ENCODE measurements at places on chromosomes 1 and 21. TPM values are rescaled to one million over a fixed set of nuclear protein-coding genes. Genes with fewer than 3 reads are reported as not detected.

The S100A12 gene
- 1.8 TPM for polyA plus RNA-seq

The TMEM52 gene
- polyA plus RNA-seq, result 0.86 TPM

The PROK1 gene
- polyA plus RNA-seq, result 0.08 TPM

The KCNA2 gene
- polyA plus RNA-seq, result 0.49 TPM

The SLAMF9 gene
- polyA plus RNA-seq, result not detected

The MOB3C gene
- 12.4 TPM for polyA plus RNA-seq

The NCAM2 gene
- 7.6 TPM for polyA plus RNA-seq

- no peak for DNase-seq
Measured at GRCh38 chr1:8679395-8679800, 138.0 kb downstream of the RERE start.

- no peak for DNase-seq
Measured at GRCh38 chr1:67711158-67711854, 26.3 kb downstream of the GADD45A start.

DNA sequence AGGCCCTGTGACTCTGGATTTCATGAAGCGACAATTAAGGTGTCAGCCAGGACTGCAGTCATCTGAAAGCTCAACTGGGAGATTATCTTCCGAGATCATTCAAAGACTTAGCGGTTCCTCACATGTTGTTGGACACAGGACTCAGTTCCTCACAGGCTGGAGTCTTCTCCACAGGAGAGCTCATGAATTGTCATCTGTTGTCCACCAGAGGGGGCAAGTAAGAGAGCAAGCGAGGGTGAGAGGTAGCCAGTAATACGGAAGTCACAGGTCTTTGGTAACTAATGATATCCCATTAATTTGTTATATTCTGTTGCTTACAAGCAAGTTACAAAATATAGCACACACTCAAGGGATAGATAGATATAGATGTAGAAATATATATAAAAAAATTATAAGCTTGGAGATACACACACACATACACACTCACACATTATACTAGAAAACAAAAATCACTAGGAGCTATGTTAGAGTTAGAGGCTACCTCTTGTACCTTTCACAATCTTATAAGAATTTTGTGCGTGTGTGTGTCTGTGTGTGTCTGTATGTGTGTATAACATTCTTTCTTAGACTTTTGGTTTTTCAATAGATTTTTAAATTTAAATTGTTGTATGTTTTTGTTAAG is 1695.3 kb downstream of the BRINP3 start:
- no peak for DNase-seq

DNA sequence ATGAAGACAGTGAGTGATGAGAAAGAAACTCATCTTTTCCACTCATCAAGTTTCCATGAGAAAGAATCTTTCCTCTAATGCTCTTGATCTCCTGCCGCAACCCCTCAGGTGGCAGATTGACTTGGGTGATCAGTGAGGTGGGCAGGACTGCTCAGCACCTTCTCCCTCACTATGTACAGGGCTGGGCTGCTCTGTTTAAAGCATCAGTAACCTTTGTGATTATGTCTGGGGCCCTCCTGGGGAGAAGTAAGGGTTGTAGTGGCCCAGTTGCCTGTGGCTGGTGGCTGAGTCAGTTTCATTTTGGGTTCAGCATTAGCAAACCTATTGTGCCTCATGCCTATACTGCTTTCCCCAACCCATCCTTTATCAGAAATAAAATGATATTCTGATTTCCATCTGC is 366.0 kb downstream of the TTLL7 start:
- no peak for DNase-seq

- no peak for DNase-seq
Measured at GRCh38 chr1:242800521-242800920, 276.0 kb upstream of the PLD5 start.

GRCh38 chr21:46243325-46243724 is 14.8 kb upstream of the LSS start:
- DNase-seq, result no peak

DNA sequence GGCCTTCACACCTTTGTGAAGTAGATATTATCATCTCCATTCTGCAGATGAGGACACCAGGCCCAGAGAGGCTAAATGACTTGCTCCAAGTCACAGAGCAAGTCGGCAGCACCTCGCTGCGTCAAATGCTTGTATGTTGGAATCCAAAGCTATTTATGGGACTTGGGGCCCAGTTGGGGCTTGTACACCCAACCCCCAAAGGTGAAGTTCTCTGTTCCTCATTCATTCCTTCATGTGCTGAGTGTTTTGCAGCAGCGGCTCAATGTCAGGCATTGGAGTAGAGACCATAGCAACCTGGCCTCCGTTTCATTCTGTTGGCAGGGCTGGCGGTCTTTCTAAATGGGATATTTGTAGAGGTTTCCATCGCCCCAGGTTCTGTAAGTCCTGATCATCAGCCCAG is 113.4 kb upstream of the SLC25A33 start:
- DNase-seq, result no peak

GRCh38 chr1:170205301-170205700 is 59.5 kb downstream of the NTMT2 start:
- no peak for DNase-seq

GRCh38 chr1:203308328-203308922 is 3.1 kb downstream of the BTG2 start:
- no peak for DNase-seq

DNA sequence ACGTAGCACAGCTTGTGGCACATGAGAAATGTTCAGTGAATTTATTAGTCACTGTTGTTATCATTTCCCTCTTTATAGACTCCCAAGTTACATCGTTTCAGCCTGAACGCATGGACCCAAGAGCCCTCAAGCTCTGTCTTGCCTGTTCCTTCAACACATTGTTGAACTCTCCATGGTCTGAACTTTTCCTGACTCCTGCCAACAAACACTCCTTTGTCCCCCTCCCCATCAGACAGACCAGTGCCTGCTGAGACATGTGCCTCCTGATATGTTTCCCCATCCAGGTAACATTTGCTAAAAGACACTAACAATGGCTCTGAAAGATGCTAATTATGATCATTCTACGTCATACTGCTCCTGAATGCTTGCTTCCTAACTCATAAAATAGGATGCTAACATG is 108.7 kb upstream of the NFIA start:
- no peak for DNase-seq

DNA sequence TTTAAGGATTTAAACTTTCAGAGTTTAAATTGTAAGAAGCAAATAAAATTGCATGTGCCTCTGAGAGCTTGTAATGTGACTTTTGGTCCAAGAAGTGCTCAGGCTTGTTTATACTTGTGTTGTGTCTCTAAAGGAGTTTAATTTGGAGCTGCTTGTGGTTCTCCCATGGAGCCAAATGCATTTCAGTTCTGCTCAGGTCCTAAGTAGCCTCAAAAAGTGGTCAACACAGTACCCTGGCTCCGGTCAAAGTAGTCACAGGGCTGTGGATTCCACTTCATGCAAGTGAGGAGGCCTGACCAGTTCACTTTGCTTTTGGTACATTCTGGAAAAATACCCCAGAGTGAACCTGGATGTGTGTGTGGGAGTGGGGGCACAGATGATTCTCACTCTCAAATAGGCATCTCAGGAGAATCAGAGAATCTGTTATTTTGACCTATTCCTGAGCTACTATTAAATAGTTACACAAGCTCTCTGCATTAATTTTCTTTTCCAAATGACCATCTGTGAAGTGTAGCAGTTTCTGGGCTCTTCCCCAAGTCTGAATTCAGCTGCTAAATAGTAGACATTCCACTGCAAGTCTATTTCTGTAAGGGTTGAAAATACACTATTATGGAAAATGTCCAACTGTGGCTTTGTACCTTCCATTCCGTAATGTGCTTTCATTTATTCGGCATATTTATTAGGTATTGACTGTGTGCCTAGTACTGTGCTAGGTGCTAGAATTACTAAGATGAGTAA is 31.7 kb upstream of the AGO1 start:
- peak; percentile 47 for DNase-seq

DNA sequence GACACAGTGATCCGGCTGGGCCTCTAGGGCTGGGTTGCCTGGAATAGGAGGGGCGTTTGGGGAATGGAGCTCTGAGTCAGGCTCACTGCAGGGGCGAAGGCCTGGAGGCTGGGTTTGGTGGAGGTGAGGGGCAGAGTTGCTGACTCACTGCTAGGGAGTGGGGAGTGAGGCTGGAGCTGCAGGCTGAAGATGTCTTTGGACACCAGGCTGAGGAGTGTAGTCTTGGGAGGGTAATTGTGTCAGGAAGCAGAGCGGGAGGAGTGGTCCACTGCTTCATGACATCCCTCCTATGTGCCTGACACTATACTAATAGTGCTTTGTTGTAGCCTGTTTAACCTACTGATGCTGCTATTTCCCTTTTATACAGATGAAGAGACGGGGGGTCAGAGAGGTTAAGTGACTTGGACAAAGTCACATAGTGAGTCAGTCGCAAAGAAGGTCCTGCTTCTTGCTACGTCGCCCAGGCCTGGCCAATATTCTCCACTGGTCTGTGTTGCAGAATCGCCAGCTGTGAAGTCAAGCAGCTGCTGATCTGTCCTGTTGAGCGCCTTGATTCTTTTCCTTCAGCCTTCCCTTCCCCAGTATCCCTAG is 13.6 kb downstream of the ACTL8 start:
- no peak for DNase-seq

- no peak for DNase-seq
Measured at GRCh38 chr21:19490481-19490880, 1086.9 kb upstream of the TMPRSS15 start.

DNA sequence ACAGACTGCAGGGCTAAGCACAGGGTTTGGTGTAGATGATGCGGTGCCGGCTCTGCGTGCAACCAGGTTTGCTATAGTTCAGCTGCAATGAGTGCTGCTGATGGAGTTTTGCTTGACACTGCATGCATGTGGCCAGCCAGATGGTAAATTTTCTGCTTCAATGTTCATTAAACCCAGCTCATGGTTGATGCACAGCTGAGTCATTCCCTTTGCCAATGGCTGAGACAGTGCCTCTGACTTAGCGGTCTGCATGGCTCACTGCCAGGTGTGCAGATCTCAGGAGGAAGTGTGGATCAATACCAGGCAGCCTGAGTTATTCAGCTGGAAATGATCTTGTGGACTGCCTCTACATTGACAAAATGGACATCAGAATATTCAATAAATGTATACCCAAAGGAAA is 172.7 kb upstream of the ZP4 start:
- no peak for DNase-seq

Data from right renal cortex interstitium (tissue), 3 donors.